Hematopoietic multipotent progenitor cell treated with erythropoietin and hydrocortisone succinate and interleukin-3 and kit ligand, for 6 days (in vitro differentiated cells): ENCODE measurements at places on chromosomes 4 and X.

- DNase-seq, result no peak
Measured at GRCh38 chr4:112516471-112517066, 589 bp upstream of the NEUROG2 start.

GRCh38 chrX:72659723-72660122 is 54.4 kb downstream of the PHKA1 start:
- DNase-seq, result no peak

DNA sequence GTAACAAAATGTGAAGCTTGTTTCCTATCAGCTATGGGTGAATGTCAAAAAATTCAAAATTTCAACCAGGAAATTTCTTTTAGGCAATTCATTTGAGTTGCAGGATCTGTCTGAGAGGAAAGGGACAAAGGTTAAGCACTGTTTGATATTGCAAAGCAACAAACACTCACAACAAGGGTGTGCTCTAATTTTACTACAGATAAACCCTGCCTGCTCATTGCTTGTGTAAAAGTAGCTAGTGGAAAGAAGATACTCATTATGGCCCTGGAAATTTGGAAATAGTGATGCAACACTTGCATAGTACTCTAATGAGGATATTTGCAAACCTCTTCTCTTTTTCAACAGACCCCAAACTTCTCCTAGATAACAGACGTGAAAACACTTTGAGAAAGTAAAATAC is 27.1 kb downstream of the FAM47E start:
- peak; percentile 42 for DNase-seq

DNA sequence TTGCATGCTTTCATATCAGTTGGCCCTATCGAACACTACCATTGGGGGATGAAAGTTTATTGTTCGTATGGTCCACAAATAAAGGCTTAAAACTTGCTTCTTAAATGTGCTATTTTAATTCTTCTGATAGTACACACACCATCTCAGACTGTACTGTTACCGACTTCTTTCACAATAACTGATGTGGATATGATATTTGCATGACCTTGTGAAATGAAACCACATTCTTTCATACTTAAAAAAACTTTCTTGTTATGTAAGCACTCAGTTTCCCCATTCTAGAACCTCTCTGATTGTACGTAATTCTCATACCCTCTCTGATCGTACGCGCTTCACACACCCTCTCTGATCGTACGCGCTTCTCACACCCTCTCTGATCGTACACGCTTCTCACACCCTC is 12.0 kb upstream of the WDR19 start:
- DNase-seq, result peak; percentile 56
